ENCODE measurements at places on chromosomes 6 and 20. TPM values are rescaled to one million over a fixed set of nuclear protein-coding genes. Genes with fewer than 3 reads are reported as not detected.

DNA sequence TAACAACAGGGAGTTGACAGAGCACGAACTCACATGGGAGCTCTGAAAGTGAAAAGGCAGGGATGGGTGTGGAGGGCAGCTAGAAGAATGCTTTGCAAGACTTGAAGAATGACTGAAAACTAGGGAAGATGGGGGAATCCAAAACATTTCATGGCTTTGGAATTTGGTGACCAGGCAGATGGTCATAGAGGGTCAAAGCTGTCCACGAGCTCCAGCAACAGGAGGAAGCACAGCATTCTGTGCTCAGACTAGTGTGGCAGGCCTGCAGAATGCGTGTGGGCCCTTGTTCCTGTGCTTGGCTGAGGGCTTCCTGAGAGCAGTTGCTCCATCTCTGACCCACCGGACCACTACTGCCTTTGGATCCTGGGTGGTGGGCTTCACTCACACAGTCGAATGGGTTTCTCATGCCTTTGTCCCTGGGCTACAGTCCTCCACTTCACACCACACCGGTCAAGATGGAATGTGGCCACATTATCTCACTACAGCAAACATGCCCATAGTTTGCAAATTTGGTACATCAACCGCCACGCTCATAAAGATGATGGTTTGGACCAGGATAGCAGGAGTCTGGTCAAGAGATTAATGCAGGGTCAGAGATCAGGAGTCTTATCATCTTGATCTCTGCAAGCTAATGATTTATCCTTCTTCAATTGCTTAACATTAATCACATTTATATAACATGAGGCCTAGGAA is 100.7 kb downstream of the SGK1 start:
- DNase-seq = no peak

- no peak for DNase-seq
Measured at GRCh38 chr6:19356692-19357091, 480.5 kb upstream of the ID4 start.

DNA sequence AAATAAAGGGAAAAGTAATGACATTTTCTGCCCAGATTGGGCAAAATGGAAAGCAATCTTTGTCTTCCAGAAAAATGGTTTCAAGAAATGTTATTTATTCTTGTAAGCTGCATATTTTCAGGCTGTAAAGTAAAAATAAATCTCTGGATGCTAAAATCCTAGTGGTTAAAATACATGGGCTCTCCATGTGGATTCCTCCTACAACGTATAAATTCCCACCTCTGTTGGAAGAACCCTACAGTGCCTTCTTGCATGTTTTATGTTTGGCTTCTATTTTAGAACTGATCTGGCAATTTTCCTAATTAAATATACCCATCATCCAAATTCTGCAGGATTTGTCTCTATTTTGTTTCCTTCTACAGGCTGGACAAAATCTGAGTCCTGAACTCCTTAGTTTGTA is 528.9 kb downstream of the COL12A1 start:
- no peak for DNase-seq

GRCh38 chr6:40479706-40480105 is 107.5 kb downstream of the LRFN2 start:
- DNase-seq = no peak

GRCh38 chr20:51372966-51373365 is 169.6 kb downstream of the NFATC2 start:
- no peak for DNase-seq

DNA sequence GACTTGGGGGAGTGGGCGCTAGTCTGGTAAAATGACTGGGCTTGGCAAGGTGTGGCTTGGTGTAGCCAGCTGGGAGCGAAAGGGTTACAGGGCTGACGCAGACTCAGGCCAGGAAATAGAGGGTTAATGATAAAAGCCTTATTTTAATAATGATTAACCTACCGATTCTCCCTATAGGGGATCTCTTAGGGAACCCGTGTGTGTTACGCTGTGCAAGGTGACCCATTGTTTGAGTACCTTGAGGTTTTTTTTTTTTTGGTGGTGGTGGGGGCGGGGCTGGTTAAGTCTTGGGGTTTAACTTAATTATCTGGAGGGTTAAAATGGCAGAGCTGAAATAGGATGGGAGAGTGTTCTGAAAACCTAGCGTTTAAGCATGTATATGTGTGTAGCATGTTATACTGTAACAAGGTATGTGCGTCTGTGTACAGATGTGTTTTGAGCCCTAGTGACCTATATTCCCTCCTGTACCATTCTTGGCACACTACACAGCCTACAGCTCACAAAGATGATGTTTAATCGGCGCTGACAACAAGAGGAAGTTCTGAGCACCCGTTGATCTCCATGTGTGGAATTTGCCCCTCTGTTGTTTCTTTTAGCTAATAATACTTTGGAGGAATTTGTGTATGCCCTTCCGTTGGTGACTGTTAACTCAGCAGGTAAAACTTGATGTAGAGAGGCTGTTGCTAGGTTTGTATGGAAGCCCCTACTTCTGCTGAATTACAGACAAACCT is 1.3 kb downstream of the CARMIL1 start:
- no peak for DNase-seq

DNA sequence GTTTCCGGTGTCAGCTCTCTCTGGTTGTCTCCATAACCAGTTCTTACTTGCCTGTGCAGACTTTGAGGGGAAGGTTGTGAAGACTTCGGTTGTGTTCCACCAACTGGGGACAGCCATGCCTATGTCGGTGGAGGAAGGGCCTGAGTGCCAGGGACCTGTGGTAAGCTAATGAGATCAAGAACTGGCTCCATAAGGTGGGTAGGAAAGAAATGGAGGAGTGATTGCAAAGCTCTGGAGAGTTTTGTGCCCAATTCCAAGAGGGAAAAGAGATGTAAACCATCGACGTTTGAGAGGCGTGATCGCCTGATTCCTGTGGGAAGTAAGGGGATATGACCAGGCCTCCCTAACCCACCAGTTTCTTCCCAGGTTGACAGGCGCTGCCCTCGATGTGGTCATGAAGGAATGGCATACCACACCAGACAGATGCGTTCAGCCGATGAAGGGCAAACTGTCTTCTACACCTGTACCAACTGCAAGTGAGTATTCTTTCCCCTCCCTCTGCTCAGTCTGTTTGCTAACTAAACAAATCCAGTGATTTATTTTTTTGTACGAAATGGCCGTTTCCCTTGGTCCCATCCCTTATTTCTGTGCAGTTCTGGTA is 893 bp downstream of the POLR1H start:
- DNase-seq = no peak

DNA sequence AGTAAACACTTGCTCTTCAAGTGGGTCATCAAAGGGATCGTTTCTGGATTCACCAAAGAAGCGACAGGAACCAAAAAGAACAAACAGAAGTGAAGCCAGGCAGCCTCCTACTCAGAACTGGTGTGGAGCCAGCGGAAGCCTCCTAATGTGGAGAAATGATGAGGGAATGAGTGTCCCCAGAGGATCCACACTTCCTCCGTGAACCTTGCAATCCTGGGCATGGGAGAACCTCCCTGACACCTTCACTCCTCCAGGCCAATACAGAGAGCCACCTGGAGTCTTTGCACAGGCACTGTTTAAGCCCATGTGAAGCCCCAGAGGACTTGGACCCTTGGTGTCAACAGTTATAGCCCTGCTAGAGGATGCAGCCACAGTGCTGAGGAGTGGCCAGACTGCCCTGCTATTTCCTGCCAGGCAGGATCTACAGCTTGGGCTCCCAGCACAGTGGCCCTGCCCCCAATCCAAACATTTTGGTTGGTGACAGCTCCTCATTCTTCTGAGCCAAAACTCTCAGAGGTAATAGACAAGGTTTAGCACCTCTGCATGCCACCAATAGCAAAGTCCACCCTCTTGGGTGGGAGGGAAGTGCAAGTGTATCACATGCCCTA is 23.2 kb upstream of the SERINC1 start:
- no peak for DNase-seq

GRCh38 chr6:169533301-169534038 is 168.4 kb downstream of the WDR27 start:
- no peak for DNase-seq

DNA sequence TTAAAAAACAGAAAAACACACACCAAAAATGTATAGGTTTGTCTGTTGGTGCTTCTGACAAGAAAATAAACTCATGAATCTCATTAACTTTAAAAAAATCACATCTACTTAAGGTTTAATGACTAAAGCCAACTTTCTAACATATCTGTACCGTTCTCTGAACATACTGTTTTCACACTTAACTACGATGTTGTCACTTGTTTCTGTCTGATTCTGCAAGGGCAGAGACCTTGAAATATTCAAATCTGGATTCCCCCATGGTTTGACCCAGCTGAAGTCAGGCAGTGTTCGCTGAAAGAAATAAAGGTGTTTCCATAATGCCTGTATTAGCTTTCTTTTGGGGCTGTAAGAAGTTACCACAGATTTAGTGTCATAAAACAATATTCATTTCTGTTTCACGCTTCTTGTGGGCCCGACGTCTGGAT is 2.7 kb upstream of the ASXL1 start:
- DNase-seq = no peak

GRCh38 chr6:113147544-113147943 is 709.6 kb upstream of the MARCKS start:
- no peak for DNase-seq

GHRH gene
- polyA plus RNA-seq = not detected

MAP7 gene
- polyA plus RNA-seq = 0.20 TPM

CRIP3 gene
- 0.09 TPM for polyA plus RNA-seq

IL17F gene
- not detected for polyA plus RNA-seq

CALHM4 gene
- 0.86 TPM for polyA plus RNA-seq

LY86 gene
- 0.42 TPM for polyA plus RNA-seq
